ENCODE measurements at places on chromosomes 1 and 21.

- DNase-seq = no peak
Observed at GRCh38 chr1:231613419-231614349, 12.9 kb upstream of the DISC1 start.

DNA sequence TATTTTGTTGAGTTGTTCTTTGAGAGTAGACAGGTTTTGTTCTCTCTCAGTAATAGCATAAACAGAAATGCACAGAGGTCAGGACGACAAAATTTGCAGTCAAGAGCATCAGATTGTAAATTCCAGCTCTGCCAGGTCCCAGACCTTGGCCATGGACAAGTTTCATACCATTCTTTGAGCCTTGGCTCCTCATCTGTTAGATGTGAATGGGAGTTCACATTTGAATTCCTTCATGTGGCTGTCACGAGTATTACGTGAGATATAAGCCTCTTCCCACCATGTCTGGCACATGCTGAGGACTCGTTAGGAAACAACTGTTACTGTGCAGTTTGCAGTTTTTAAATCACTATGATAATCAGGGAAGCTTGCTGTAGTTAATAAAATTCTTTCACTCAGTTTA, 93.2 kb upstream of the KCTD3 start:
- DNase-seq = no peak

DNA sequence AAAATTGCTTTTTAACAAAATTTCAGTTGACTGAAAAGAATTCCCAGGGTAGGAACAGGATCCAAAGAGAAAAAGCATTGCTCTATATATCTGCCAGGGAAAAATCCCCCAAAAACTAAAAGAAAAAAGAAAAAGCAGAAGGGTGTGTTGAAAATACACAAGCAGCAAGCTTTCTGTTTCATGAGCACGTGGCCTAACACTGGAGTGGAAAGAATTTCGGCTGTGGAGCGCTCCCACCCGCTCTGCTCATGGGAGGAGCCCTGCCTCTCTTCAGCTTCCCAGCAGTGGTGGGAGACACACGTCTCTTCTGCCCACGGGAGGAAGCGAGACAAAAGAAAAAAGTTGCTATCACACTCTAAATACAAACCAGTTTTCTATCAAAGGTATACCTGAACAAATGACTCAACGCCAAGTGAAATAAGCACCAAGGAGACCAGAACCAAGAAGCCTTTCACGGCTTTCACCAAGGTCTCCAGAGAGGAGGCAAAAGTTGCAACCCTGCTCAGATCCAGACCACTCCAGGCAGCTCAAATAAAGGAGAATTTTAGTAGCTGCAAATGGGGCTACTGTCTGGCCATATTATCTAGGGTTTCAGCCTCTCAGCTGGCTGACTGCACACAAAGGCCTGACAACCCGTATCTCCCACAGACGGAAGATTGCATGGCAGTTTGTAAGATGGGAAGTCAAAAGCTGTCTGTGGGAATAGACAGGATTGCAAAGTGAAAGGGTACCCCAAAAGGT, 29.5 kb upstream of the ZNF496 start:
- no peak for DNase-seq

GRCh38 chr1:115258302-115258866, 79.7 kb downstream of the NGF start:
- DNase-seq = no peak

DNA sequence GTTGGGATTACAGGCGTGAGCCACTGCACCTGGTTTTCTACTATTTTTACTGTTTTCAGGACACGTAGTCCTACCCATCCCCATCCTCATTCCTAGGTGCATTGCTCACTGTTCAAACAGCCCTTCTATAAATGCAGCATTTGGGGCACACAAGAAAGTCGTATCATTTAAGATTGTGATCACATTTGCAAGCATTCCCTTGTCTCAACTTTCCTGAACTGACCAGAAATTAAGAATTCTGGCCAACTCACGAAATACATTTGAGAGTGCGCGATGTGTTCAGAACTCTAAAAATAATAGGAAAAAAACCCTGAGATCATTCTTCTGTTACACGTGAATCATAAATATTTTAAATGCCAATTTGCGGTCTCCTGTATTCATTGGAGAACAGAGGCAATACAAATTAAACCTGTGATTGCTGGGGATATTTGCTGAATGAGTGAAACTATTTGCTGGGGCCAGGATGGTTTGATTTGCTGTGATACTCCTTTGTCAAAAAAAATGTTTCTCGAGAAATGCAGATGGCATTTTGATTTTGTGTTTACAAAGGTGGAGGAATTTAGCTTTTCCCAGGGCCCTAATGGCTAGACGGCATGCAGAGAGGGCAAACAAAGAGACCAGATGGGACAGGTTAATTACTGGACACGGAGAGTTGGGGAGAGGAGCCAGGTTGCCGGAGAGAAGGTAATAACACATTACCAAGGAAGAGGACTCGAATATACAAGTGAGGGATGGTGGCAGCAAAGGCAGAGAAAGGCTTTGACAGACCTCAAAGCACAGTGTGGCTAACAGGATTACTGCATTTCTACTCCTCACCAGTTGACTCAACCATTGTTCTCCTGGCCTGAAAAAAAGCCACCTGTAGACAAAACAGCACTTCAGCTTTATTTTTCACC, 38.4 kb downstream of the STPG1 start:
- no peak for DNase-seq

Data from hematopoietic multipotent progenitor cell (in vitro differentiated cells).